ENCODE measurements at places on chromosomes 1 and 21.
A peak's percentile ranks its signal among the peaks of the same experiment; 100 is the strongest.

GRCh38 chr1:22101199-22101598, 41.7 kb downstream of the WNT4 start:
- no peak for DNase-seq

DNA sequence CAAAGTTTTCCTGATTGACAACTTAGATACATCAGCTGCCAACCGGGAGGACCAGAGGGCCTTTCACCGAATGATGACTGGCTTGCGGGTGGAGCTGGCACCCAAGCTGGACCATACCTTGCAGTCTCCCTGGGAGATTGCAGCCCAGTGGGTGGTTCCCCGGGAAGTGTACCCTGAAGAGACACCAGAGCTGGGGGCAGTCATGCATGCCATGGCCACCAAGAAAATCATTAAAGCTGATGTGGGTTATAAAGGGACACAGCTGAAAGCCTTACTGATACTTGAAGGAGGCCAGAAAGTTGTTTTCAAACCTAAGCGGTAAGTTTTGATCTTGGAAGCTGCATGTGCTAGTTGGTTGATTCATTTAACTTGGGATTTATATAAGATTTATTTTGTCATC, 18.2 kb downstream of the FAM20B start:
- no peak for DNase-seq

DNA sequence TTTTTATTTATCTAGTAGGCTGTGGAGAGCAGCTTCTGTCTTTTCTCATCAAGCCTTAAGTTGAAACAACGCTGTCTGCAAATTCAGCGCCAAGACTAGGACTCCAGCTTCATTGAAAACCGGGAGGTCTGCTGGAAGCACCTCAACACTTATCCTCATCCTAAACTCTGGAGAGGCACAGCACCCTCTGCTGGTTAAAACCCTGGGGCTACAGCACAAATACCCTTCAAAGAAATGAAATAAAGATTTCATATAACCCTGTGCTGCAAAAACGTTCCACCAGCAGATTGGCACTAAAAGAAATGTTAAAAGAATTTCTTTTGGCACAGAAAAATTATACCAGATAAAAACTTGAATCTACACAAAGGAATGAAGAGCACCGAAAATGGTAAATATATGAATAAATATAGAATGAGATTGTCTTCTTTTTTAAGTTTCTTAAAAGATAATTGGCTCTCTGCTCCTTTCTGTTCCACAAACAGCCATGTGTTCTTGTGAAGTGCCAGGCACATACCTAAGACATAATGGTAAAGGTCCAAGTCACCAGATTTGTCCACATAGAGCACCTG, 227.7 kb upstream of the SAMSN1 start:
- DNase-seq: peak; percentile 67

DNA sequence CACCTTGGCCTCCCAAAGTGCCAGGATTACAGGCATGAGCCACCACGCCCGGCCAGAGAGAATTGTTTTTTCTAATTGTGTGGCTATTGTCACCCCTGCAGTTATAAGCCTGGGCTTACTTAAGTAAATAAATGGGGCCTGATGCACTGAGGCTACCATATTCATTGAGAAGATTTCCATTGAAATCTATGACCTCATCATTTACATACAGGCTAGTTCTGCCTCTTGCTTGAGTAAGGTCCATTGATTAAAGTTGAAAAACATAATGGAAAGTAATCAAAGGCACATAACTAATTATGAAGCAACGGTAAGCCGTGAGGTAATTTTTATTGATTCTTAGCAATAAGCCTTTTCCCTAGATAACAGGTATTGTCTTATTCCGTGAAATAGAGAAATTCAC, 788.9 kb downstream of the ADGRL2 start:
- DNase-seq: no peak

DNA sequence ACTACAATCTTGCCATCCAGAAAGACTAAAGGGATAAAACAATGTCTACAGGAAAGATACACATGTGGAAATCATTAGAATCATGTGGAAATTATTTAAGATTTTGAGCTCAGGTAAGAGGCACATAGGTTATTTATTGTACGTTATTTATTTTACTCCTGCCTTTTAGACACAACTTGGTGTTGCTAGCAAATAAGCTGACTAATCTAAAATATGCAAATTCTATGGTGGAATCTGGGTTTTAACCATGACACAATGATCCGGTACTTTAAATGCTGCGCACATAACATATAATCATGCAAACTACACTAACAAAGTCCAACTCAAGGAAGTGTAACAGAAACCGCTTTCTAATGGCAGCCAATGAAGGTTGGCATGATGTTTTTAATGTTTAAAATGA, 112.5 kb downstream of the IFI44 start:
- no peak for DNase-seq

DNA sequence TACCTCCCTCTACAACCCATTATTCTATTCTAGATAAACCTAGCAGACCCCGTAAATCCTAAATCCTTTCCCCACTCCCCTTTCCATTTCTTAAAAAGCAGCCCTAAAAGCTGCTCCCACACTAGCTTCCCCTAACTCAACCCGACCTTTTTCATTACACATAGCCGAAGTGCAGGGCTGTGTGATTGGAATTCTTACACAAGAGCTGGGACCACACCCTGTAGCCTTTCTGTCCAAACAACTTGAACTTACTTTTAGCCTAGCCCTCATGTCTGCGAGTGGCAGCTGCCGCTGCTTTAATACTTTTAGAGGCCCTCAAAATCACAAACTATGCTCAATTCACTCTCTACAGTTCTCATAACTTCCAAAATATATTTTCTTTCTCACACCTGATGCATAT, 19.6 kb upstream of the PDPN start:
- no peak for DNase-seq

GRCh38 chr1:12245116-12245515, 15.3 kb downstream of the VPS13D start:
- no peak for DNase-seq

DNA sequence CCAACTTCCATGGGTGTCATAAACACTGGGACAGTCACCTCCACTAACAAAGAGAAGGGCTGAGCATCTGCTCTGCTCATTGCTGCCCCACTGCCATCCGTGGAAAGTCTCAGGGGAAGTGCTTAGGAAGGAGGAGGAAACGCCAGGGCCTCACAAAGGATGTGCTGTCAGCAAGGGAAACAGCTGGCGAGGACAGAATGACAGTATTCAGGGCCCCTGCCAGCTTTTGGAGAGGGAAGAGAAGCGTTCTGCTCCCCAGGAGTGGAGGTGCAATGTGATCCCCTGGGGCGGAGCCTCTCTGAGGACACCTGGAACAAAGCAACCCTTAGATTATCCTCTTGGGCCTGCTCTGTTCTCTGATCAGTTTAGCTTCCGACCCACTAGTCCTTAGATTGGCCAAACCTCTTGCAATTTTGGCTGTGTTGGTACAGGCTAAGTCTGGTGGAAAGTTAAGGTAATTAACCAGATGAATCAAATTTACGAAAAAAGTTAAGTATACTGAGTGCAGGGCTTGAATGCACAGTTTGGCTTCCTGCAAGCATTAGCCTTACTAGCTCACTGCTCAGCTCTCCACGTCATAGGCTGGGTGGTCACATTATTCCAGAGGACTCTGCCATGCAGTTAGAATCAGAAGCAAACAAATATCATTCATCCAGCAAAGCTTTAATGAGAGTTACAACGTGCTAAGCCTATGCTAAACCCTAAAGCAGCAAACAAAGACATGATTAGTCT, 170.2 kb upstream of the NFIA start:
- DNase-seq: no peak
